ENCODE measurements at places on chromosomes 5 and 9. TPM values are rescaled to one million over a fixed set of nuclear protein-coding genes. Genes with fewer than 3 reads are reported as not detected.

Gene PSD2
- not detected for total RNA-seq

DNA sequence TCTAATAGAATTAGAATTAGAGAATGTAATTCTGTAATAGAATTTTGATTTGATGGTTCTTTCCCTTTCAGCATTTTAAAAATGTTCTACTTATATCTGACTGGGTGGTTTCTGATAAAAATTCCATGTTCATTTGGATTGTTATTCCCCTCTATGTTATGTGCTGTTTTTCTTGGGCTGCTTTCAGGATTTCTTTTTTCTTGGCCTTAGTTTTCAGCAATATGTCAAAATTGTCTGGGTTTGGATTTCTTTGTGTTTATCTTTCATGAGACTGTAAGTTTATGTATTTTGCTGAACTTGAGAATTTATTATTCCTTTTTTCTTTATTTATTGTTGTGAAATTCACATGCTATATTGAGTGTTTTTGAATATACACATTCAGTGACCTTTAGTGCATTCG lies 189.1 kb downstream of the RANBP17 start:
- no peak overlapping the region for H3K4me3 ChIP-seq
- H3K27me3 ChIP-seq: no peaks in the 10 kb centered on the region
- no peak overlapping the region for H3K27ac ChIP-seq
- no peak for DNase-seq
- H3K36me3 ChIP-seq: no peaks in the 10 kb centered on the region

DNA sequence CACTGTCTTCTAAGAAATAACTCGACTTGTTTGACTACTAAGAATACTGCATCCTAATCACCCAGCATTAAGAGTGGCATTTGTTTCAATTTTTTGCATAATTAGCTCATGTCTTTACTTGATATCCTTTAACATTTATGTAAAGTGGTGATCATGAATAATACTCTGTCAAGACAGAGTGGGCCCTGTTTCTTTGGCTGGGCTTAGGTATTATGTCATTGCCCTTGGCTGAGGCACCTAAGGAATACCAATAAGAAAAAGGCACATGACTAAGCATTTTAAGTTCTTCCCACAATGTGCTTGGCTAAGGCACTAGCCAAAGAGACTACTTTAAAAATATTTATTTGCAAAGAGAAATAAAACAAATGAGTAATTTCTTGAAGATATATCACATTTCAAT lies 308.1 kb downstream of the CTNND2 start:
- H3K4me1 ChIP-seq: no peaks in the 10 kb centered on the region
- H3K27me3 ChIP-seq: no peaks in the 10 kb centered on the region
- no peak overlapping the region for H3K27ac ChIP-seq
- no peak for DNase-seq
- H3K36me3 ChIP-seq: no peaks in the 10 kb centered on the region
- no peak overlapping the region for H3K4me3 ChIP-seq

DNA sequence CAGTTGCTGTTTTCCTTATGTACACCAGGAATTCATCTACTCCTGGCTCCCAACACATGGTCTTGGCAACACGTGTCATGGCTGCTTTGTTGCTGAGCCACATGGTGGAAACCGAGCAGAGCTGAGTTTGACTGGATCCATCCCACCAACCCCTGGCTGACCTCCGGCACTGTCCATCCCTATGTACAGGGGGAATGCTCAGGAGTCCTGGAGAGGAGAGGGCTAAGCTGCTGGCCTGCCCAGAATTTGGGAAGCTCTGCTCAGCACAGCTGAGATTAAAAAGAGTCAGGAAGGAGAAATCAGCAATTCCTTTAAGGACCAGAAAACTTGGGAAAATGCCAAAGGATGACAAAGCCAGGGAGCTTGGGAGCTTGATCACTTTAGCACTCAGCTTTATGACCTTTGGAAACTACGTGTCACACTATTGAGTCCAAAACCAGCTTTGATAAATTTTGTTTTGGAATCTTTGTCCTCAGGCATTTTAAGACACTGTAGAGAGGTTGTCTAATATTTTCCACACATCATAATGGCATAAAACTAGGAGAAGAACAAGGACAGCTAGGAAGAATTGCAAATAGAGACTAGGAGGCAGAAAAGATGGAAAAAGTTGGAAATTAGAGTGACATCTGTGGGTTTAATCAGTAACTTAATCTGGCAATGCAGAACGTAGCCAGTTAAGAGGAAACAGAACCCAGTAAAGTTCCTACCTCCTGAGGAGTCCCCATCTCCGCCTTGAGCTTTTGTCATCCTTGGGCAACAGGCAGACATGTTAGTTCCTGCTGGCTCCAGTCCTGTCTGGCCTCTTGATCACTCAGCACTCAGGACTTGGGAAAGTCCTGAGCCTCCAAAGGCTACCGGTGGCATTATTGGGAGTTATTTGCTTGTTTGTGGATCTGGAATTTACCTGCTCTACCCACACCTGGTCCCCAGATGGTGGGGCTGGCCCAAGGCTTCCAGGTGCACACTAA lies 62.5 kb upstream of the PLPP1 start:
- H3K27me3 ChIP-seq: no peaks in the 10 kb centered on the region
- no peaks in the 10 kb centered on the region for H3K36me3 ChIP-seq
- H3K27ac ChIP-seq: peak overlapping the region; percentile 78

GRCh38 chr9:72353455-72354116 lies 11.4 kb downstream of the ZFAND5 start:
- no peak overlapping the region for H3K27ac ChIP-seq
- DNase-seq: no peak
- no peak overlapping the region for H3K4me3 ChIP-seq
- peaks cover 66% of the 10 kb centered on the region for H3K36me3 ChIP-seq
- peaks cover 20% of the 10 kb centered on the region for H3K4me1 ChIP-seq

- no peak for DNase-seq
- no peaks in the 10 kb centered on the region for H3K36me3 ChIP-seq
- no peak overlapping the region for H3K4me3 ChIP-seq
- peaks cover 25% of the 10 kb centered on the region for H3K4me1 ChIP-seq
- peaks cover 4% of the 10 kb centered on the region for H3K27me3 ChIP-seq
These were observed 51.5 kb downstream of the COL15A1 start for GRCh38 chr9:98995059-98995671.

DNA sequence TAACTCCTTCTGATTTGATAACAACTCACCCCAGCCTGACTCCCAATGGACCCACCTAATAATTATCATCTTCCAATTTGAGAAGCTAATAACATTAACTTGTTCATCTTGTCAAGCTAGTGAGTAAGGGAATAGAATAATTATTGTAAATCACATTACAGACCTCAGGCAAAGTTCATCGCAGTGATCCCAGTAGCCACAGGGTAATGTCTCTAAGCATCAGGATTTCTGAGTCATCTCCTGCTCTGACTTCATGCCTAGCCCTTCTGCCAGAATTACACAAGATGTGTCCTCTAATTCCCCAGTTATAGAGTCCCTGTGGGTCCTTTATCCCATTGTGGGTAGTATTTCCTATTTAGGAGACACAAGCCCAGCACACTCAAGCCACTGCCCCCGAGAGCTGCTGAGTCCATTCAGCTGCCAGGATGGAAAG lies 365.7 kb downstream of the DEPDC1B start:
- H3K27me3 ChIP-seq: no peaks in the 10 kb centered on the region
- no peaks in the 10 kb centered on the region for H3K36me3 ChIP-seq
- H3K4me1 ChIP-seq: no peaks in the 10 kb centered on the region
- H3K27ac ChIP-seq: no peak overlapping the region
- no peak for DNase-seq
- no peak overlapping the region for H3K4me3 ChIP-seq

GRCh38 chr5:172707285-172708182 lies 63.5 kb downstream of the DUSP1 start:
- no peaks in the 10 kb centered on the region for H3K36me3 ChIP-seq
- no peak for DNase-seq
- H3K4me1 ChIP-seq: no peaks in the 10 kb centered on the region

DNA sequence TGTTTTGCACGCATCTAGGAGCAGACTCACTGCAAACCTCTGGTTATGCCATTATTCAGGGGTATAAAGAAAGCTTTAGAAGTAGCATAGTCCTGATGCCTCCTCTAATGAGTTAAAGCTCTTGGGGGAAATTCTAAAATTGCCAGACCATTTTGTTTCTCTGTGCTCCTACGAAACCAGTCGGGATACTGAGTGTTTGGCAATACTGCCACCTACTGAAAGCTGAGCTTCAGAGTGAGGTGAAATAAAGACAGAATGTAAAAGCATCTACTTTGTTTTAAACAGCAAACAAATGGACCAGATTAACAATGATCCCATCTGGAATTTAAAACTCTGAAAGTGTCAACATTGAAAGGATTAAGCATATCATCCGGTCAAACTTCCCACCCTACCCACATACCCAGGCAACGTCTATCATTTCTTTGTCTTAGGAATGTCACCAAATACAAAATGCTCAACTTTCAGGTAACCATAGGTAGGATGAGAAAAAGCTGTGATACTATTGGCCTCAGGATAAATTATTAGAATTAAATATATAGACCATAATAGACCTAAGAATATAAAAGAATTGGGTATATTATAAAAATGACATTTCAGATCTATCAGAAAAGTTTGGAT lies 77.8 kb upstream of the SHISAL2B start:
- H3K4me3 ChIP-seq: no peak overlapping the region
- no peaks in the 10 kb centered on the region for H3K27me3 ChIP-seq
- H3K4me1 ChIP-seq: no peaks in the 10 kb centered on the region
- H3K27ac ChIP-seq: no peak overlapping the region
- no peaks in the 10 kb centered on the region for H3K36me3 ChIP-seq

DNA sequence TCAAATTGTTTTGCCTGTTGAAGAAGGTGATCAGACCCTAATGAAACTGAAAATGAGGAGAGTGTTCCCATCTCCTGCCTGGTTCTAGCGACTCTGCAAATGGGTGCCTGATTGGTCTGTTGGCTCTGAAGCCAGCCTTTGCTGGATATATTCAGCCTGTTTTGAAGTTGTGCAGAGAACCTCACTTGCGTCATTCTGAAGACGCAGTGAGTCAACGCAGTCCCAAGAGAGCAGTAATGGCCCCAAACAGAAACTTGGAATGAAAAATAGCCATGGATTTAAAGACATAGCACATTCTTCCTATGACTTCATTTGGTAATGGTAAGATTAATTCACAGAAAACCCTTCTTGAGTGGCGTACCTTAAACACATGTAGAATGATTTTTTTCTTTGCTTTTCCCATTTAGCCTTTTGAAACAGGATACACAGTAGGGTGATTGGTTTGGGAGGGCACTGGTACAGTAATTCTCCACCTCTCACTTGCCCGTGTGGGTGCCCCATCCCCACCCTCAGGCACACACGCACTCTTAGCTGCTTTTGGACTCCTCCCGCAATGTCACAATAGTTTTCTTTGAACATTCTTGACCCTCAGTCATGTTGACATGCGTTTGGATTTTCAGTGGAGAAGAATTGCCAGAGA lies 54.1 kb upstream of the ABL1 start:
- no peak overlapping the region for H3K4me3 ChIP-seq
- no peaks in the 10 kb centered on the region for H3K36me3 ChIP-seq
- peak overlapping the region; percentile 87 for H3K27ac ChIP-seq
- H3K4me1 ChIP-seq: no peaks in the 10 kb centered on the region

DNA sequence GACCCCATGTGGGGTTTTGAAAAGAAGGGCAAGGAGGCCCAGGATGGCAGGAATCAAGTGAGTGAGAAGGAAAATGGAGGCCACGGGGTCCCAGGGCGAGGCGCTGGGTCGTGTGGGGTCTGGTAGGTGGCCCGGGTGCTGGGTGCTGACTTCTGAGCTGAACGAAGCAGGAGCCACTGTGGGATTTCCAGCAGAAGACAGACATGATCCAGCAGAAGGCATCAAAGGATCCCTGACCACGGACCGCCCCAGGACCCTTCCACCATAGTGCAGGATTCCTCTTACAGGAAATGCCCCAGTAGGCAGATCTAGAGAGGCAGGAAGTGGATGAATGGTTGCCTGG lies 106.7 kb downstream of the ADAMTS2 start:
- H3K27ac ChIP-seq: no peak overlapping the region
- H3K4me1 ChIP-seq: no peaks in the 10 kb centered on the region
- no peak overlapping the region for H3K4me3 ChIP-seq
- peaks cover 20% of the 10 kb centered on the region for H3K27me3 ChIP-seq

- H3K27ac ChIP-seq: no peak overlapping the region
- DNase-seq: no peak
- H3K4me1 ChIP-seq: no peaks in the 10 kb centered on the region
These were observed 321.6 kb downstream of the FBXL17 start for GRCh38 chr5:108060340-108060739.

GRCh38 chr9:36037549-36038122 lies 923 bp downstream of the RECK start:
- peak overlapping the region; percentile 87 for H3K4me3 ChIP-seq
- no peaks in the 10 kb centered on the region for H3K36me3 ChIP-seq
- no peak for DNase-seq
- peak overlapping the region; percentile 68 for H3K27ac ChIP-seq
- H3K27me3 ChIP-seq: no peaks in the 10 kb centered on the region

- no peaks in the 10 kb centered on the region for H3K4me1 ChIP-seq
- no peaks in the 10 kb centered on the region for H3K27me3 ChIP-seq
- no peak overlapping the region for H3K27ac ChIP-seq
These were observed 82.7 kb upstream of the NAA35 start for GRCh38 chr9:85858056-85858750.

GRCh38 chr9:128828719-128829452 lies 708 bp downstream of the SPOUT1 start:
- no peaks in the 10 kb centered on the region for H3K27me3 ChIP-seq
- DNase-seq: no peak
- peak overlapping the region; percentile 100 for H3K4me3 ChIP-seq
- H3K4me1 ChIP-seq: peaks cover 21% of the 10 kb centered on the region
- no peak overlapping the region for H3K27ac ChIP-seq

DNA sequence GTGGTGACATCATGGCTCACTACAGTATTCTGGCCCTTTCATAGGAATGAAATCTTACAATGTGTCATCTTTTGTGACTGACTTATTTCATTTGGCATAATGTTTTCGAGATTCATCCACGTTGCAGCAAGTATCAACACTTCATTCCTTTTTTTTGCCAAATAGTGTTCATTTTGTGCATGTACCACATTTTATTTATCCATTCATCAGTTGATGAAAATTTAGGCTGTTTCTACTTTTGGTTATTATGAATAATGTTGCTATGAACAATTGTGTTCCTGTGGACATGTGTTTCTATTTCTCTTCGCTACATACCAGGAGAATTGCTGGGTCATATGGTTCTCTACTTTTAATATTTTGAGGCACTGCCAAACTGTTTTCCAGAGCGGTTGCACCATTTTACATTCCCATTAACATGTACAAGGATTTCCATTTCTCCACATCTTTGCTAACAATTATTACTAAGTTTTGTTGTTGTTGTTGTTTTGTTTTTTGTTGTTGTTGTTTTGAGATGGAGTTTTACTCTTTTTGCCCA lies 43.5 kb downstream of the RMI1 start:
- H3K36me3 ChIP-seq: no peaks in the 10 kb centered on the region
- DNase-seq: no peak
- no peaks in the 10 kb centered on the region for H3K4me1 ChIP-seq
- no peak overlapping the region for H3K4me3 ChIP-seq
- no peaks in the 10 kb centered on the region for H3K27me3 ChIP-seq
- no peak overlapping the region for H3K27ac ChIP-seq
